Endodermal cell (in vitro differentiated cells): ENCODE measurements at places on chromosomes 11 and 22. TPM values are rescaled to one million over a fixed set of nuclear protein-coding genes. Genes with fewer than 3 reads are reported as not detected.

DNA sequence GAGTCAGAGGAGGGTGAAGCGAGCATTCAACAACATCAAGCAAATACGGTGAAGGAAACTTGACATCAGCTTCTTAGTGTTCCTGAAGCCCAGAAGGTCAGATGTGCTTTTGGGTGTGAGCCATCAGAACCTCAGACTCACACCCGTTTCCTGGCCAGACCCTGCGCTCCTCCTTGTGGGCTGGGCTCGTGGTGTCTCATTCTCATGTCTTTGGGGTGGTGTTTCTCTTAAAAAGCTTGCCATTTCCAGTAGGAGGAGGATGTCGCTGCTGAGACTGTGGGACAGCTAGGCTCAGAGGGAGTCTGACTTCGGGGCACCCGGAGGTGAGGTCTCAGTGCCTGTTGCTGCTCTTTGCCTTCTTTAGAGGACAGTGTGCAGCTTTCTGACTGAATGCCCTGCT is 24.2 kb downstream of the PPFIBP2 start:
- H3K4me3 ChIP-seq, result no peak overlapping the region
- no peak overlapping the region for H3K27ac ChIP-seq
- DNase-seq, result no peak
- no peaks in the 10 kb centered on the region for H3K27me3 ChIP-seq

DNA sequence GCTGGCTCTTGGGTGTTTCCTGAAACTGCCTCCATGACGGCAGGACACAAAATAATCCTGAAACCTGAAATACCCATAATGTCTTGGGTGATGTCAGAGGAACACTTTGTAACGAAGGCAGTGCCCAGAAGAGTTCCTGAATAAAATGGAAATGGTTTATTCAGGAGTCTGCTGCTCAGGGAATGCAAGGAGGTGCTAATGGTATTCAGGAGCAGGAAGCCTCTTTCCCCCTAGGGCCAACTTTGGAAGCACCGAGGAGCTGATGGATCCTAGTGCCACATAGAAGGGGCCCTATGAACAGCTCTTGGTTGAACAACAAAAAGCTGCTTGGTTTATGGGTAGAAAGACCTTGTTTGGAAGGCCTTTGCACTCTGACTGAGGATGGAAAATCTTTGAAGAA is 15.5 kb downstream of the TREH start:
- no peaks in the 10 kb centered on the region for H3K4me1 ChIP-seq
- no peaks in the 10 kb centered on the region for H3K27me3 ChIP-seq
- no peaks in the 10 kb centered on the region for H3K36me3 ChIP-seq
- no peak for DNase-seq

GGT5 gene
- total RNA-seq, result not detected in 3 replicates

OR8D4 gene
- total RNA-seq, result 0.11 and 0.13 TPM in 2 replicates
